ENCODE measurements at places on chromosomes 6 and 20.

GRCh38 chr6:163370464-163371117, 43.9 kb upstream of the QKI start:
- DNase-seq, result no peak

DNA sequence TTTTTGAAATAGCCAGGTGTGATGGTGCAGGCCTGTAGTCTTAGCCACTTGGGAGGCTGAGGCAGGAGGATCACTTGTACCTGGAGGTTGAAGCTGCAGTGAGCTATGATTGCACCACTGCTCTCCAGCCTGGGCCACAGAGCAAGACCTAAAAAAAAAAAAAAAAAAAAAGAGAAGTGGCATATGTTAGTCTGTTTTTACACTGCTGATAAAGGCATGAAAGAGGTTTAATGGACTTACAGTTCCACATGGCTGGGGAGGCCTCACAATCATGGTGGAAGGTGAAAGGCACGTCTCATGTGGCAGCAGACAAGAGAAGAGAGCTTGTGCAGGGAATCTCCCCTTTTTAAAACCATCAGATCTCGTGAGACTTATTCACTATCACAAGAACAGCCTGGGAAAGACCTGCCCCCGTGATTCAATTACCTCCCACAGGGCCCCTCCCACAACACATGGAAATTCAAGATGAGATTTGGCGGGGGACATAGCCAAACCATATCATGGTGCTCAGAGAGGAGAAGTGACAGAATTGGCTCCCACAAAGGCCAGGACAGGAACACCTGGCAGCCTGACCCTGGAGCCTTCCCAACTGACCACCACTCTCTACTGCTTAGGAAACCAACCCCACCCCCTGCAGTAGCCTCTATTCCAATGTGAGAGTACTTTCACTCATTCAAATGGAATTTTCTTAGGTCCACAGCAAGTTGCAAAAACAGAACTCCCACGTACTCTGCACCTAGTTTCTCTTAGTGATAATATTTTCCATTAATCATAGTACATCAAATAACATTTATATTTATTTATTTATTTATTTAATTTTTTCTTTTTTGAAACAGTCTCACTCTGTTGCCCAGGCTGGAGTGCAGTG, 29.8 kb downstream of the ARHGAP40 start:
- DNase-seq, result no peak

DNA sequence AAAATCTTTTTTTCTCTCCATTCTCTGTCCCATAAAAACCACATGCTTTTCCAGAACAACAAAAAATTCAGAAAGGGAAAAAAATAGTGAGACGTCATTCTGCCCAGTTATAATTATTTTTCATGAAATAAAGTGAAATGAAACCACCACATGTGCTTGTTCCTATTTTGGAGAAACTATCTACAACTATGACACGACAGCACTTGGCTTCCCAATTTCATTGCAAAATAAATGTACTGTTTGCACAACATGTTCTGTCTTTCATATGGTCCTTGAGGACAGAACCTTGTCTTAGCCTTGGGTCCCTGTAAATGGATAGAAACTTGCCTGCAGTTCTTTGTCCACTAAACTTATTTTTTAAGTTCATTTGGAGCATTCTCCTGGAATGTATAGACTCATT, 5.6 kb upstream of the MAN1A1 start:
- no peak for DNase-seq

DNA sequence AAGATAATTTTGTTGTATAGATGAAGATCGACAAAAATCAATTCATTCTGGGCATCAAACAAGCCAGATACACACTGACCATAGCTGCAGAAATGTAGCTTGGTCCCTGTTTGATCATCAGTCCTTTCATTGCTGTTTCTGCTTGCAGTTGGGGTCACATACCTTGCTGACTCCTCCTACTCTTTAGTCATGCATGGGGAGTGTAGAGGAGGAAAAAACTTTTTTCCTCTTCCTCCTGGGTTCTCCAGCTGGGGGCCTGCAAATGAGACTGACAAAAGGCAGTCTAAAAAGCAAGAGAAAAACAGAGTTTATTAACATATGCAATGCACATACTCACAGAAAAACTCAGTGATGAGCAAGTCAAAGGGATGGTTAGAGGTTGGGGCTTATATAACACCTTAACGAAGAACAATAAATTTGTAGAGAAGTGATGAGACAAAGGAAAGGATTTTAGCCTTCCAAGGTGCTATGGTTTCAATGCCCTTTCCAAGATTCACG, 105.8 kb downstream of the QRSL1 start:
- no peak for DNase-seq

GRCh38 chr6:110557199-110557598, 80.8 kb upstream of the SLC22A16 start:
- DNase-seq, result no peak

- no peak for DNase-seq
Measured at GRCh38 chr6:5778317-5778857, 228.3 kb downstream of the NRN1 start.

DNA sequence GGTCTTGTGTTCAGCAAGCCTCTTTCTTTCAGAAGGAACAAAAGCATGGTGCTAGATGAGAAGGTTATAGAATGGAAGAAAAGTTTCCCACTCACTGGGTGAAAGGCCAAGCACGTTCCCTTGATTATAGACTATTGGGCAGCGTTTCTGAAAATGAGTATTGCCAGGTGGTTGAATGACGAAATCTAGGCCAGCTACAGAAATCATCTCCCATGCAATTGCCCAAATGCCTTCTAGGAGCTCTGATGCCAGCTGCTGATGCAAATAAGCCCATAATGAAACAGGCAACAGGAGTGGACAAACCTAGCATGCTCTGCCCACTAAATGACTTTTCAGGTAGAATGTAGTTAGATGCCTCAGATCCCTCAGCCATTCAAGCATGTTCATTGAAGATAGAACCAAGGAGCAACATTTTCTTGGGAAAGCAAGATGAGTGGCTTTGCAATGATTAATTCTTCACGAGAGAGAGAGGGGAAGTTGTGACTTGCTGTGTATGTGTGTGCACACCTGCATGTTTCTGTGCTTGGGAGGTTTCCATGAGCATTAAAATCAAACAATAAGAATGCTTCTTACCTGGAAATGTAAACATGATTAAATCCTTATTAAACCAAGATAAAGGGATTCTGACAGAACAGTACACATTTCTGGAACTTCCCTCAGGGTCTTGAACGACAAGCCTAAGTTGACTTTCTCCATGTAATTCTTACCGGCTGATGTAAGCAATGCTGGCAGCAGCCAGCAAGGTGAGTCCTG, 43.6 kb downstream of the ADTRP start:
- DNase-seq, result no peak

GRCh38 chr20:53636540-53637097, 43.0 kb upstream of the ZNF217 start:
- no peak for DNase-seq

GRCh38 chr6:33428224-33428965, 8.5 kb downstream of the SYNGAP1 start:
- DNase-seq, result no peak

DNA sequence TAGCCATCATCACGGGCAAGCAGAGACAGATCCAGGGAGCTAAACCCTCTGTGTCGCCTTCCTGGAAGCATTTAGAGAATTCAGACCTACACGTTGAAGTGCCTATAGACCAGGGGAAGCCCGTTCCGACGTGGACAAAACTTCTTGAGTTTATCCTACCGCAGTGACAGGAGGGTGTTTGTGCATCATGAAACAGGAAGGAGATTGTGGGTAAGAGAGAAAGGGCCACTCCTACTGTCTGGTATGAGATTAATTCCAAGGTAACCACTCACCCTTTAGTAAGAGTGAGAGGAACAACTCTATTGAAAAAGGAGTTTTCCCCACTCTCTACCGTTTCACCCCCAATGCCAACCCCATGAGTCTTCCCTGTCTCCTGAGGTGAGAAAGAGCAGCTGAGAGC, 133.7 kb downstream of the TFAP2C start:
- DNase-seq, result no peak

DNA sequence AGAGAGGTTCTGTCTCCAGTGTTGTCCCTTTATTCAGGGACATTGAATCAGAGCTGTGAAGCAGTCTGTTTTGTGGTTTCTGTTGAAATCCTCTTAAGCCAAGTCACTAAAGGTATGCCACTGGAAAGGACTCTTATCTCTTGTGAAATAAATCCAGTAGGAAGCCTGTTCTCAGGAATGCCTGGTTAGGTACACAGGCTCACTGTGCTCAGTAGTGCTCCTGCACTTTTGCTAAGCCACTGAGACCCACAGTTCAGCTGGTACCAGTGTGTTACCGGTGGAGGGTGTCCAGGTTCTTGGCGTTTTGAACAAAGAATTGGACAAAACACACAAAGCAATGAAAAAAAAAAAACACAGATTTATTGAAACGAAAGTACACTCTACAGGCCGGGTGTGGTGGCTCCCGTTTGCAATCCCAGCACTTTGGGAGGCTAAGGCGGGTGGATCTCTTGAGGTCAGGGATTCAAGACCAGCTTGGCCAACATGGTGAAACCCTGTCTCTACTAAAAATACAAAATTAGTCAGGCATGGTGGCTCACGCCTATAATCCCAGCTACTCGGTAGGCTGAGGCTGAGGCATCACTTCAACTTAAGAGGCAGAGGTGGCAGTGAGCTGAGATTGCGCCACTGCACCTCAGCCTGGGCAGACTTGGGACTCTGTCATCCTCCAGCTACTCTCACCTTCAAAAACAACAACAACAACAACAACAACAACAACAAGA, 186.1 kb downstream of the JARID2 start:
- no peak for DNase-seq

DNA sequence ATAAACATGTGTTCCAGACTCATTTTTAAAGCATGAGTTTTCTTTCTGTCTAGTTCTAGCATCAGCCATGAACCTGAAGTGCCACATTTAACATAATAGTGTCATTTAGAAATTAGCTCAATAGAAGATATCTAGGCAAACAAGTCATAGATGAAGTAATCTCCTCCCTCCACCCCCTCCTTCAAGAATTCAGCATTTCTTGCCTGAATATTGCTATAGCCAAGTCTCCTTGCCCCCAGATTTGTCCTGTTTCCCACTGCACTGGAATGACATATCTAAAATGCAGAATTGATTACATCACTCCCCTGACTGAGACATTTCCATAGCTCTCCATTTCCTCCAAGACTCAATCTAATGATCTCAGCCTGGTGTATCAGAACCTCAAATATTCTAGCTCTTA, 134.9 kb upstream of the BACH2 start:
- no peak for DNase-seq

DNA sequence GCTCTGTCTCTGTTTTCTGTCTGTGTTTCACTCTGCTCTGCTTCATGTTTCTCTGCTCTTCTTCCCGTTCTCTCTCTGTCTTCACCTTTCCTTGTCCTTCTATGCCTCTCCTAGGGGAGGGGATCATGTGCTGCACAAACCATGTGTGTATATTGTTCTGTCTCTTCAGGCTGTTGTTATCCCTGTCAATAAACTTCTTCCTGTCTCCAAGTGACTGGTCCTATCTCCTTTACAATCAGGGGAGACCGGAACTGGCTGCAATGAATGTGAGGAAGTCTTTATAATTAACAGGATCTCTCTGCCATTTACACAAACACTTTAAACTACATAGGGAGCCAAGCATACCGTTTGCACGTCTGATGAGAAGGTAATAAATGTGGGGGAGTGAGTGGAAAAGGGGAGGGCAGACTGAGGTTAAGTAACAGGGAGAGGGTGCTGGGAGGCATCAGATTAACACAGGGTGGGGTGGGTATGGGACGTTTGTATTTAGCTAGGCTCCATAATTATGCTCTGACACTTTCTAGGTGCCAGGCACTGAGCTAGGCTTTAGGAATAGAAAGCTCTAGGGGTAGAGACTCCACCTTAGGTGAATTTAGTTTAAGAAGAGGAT, 626.1 kb downstream of the DHX35 start:
- DNase-seq, result no peak

GRCh38 chr6:109164331-109164730, 69.0 kb downstream of the CEP57L1 start:
- no peak for DNase-seq

GRCh38 chr6:130937942-130938604, 110.9 kb downstream of the SMLR1 start:
- DNase-seq, result no peak

GRCh38 chr6:14968056-14968637, 277.7 kb upstream of the JARID2 start:
- no peak for DNase-seq

DNA sequence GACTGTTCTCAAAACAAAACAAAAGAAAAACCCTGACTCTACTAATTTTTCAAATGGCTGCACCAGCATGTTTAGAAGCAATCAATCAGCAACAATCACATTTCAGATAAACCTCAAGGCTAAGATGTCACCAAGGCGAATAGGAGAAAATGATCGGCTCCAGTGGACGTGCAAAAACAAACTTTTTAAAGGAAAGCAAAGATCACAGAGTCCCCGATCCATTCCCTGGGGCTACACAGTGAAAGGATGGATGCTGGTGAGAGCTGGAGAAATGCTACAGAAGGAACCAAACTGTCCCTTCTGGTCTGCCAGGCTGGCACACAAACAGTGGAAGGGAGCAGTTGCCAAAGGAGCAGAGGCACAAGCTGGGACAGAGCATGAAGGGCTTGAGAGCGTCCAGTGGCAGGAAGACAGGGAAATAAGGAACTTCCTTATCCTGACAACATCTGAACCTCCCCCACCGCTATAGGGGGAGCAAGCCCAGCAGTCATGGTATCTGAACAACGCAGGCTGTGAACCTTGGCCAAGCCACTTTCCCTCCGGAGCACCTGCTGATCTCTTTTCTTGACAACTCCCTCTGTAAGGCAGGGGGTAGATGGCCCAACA, 73.7 kb upstream of the HIVEP1 start:
- no peak for DNase-seq
